ENCODE measurements at places on chromosomes 16 and 17.

GRCh38 chr17:16661217-16661616 lies 7.6 kb upstream of the ZNF624 start:
- DNase-seq = no peak

DNA sequence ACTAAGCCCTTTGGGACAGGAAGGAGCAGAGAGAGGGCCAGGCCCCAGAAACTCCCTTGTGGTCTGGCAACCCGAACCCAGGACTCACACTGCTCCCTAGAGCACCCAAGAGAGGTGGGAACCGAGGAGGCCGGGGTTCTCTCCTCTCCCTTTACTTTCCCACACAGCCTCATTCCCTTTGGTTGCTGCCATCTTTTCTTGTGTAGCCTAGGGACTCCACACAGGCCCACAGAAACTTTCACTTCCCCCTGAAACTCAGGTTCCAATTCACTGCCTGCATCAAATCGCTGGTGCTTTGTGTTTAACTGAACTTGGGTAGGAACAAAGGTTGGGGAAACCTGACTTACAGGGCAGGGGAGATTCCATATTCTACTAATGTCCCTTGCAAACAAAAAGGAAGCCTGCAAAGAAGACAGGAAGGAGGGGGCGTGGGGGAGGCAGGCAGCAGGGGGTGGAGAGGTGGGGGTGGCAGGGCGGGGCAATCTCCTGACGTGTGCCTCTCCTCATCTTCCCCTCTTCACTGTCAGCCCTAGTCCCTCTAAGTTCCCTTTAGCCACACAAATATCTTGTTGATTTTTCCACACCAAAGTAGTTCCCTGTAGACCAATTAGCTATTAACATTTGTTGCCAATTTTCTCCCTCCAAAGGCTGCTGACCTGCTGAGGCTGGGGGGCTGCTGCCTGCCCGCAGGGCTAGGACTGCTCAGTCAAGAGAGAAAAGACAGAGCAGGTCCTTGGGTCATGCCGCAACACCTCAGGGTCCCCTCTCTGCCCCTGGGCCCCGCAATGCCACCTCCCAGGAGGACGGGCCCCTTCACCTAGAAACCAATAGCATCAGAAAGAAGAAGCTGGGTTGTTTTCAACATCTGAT lies 8.0 kb downstream of the ST3GAL2 start:
- no peak for DNase-seq

GRCh38 chr16:87677830-87678229 lies 75.5 kb downstream of the JPH3 start:
- DNase-seq = no peak

- no peak for DNase-seq
These were observed 161.4 kb upstream of the C16orf82 start for GRCh38 chr16:26905336-26905735.

GRCh38 chr17:59743842-59744241 lies 36.4 kb downstream of the VMP1 start:
- no peak for DNase-seq

DNA sequence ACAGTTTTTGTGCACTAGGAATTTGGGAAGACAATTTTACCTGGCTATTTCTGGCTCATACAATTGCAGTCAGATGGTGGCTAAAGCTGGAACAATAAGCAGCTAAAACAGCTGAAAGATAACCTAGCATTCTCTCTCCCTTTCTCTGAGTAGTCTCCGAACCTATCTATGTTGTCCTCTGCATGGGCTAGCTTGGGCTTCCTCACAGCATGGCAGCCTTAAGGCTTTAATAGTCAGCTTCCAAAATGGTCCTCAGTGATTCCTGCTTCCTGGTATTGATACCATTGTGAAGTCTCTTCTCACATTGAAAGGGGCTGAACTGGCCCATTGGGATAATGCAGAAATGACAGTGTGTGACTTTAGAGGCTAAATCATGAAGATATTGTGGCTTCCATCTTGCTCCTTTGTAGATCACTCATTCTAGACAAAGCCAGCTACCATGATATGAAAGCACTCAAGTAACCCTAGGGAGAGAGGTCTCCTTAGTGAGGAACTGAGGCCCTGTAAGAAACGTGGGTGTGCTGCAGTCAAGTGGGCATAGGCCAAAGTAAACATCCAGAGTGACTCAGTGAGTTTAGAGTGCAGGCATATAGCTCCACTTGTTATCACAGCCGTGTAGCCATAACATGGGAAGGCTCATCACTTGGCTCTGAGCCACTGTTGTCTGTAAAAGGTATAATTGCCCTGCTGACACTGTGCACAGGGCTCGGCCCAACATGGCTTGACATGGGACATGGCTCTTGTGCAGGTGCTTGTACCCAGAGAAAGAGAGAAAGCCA lies 5.5 kb upstream of the VKORC1 start:
- no peak for DNase-seq

- no peak for DNase-seq
These were observed 11.2 kb downstream of the FBXO39 start for GRCh38 chr17:6787081-6787693.

Data from epithelial cell of prostate (primary cell).